ENCODE measurements at places on chromosomes 7 and 10. TPM values are rescaled to one million over a fixed set of nuclear protein-coding genes. Genes with fewer than 3 reads are reported as not detected.

Gene SPDYE1
- total RNA-seq = not detected

Gene UNCX
- not detected for total RNA-seq

Gene STOX1
- 1.6 TPM for total RNA-seq

Gene CUBN
- 0.76 TPM for total RNA-seq

DNA sequence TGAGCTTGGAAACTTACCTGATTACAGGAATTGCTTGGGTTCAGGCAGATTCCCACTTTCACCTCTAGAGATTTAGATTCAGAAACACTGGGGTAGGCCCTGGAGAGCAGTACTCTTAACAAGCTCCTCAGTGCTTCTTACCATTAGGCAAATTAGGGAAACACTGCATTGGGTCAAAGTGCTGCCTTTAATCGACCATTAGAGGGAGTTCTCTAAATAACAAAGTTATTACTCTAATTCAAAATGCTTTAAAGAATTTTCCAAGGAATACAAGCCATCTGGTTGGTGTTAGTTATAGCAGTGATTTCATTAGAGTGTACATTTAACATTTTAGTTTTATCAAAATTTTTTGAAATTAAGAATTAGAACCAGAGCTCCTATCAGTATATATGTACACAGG is 324.5 kb downstream of the GFRA1 start:
- H3K27me3 ChIP-seq = no peaks in the 10 kb centered on the region
- DNase-seq = no peak
- no peak overlapping the region for H3K4me3 ChIP-seq
- no peak overlapping the region for H3K27ac ChIP-seq
- H3K4me1 ChIP-seq = no peaks in the 10 kb centered on the region

GRCh38 chr7:15131661-15132060 is 229.1 kb upstream of the DGKB start:
- no peaks in the 10 kb centered on the region for H3K36me3 ChIP-seq
- no peak for DNase-seq
- no peak overlapping the region for H3K4me3 ChIP-seq
- no peaks in the 10 kb centered on the region for H3K4me1 ChIP-seq

GRCh38 chr7:5564894-5565293 is 141.3 kb upstream of the TNRC18 start:
- H3K4me1 ChIP-seq = peaks cover 25% of the 10 kb centered on the region
- no peaks in the 10 kb centered on the region for H3K36me3 ChIP-seq
- no peaks in the 10 kb centered on the region for H3K27me3 ChIP-seq
- no peak overlapping the region for H3K4me3 ChIP-seq

DNA sequence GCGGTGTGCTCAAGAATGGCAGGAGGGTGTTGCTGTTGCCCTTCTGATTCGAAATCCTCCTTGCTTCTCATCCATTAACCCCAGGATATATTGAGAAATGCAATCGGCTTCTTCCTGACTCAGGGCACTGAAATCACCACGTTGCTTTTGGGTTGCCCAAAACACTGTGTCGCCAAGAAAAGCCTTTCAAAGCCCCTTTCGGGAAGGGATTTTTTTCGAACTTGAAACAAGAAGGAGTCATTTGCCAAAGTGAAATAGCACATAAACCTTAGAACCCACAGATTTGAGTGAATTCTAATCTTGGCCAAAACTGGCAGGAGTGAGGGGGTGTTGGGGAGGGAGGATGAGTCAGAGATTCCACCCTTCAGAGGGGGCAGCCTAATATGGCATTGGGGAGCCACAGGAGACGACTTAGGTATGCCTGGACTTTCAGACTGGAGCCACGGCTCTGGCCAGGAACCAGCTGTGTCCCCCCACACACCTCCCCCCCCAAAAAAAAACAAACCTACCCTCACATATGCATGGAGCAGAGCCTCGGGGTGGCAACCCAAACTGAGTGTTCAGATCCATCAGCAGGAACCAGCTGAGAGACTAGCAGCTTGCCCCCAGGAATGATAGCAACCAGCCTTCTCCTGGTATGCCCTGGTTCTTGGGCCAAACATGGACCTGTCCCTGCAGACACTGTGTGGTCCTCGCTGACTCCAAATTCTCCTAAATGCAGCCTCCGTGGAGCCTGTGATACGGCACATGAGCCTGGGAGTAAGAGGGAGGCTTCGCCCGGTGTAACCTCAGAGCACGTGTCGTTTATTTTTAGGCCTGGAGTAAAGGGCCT is 138.4 kb downstream of the FGFR2 start:
- no peak overlapping the region for H3K4me3 ChIP-seq
- no peaks in the 10 kb centered on the region for H3K27me3 ChIP-seq
- H3K27ac ChIP-seq = peak overlapping the region; percentile 38

- peak within 1 kb of the TSS; percentile 65 for H3K4me3 ChIP-seq
- H3K27ac ChIP-seq = peak within 1 kb of the TSS; percentile 82
- peak; percentile 98 for DNase-seq
- H3K36me3 ChIP-seq = peaks cover 20% of the 10 kb centered on the region
- H3K4me1 ChIP-seq = peaks cover 22% of the 10 kb centered on the region
These were observed at the start of gene ABCF2 for GRCh38 chr7:151226875-151227782. TSS of gene ABCF2 (minus strand) at chr7:151227205. CDS start at chr7:151226458, 747 bp downstream.

DNA sequence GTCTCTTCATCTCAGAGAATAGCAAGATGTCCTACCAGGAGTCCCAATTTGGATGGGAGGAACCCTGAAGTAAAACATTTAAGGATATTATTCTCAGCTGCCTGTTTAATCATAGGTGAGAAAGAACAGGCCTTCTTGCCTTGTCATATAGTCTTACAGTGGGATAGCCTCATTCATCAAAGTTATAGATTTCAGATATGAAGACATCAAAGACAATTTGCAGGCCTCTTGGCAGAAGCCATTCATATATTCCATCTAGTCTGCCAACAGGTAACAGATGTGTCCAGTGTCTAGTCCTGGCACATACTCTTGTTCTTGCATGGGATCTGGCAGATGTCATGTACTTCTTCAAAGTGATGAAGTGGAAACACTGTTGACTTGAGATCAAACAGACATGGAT is 601.3 kb upstream of the GHITM start:
- H3K4me3 ChIP-seq = no peak overlapping the region
- DNase-seq = no peak
- no peaks in the 10 kb centered on the region for H3K27me3 ChIP-seq
